GM18507 (cell line): ENCODE measurements at places on chromosomes 13 and 19.

DNA sequence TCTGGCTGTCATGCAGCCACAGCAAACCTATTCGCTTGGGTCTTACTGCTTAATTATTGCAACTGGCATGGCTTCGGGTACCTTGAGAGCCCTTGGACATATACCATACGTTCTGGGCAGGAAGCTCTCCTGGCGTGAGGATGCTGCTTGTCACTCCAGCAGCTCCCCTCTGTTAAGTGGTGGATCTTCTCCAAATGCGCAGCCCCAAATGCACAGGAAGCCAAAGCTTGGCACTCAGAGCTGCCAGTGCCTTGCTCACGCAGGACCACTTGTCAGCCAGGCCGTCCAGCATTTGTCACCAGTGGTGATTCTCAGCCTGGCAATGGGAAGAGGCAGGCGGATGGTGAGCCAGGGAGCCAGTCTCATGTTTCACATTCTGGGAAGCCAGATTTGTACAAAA is 158.6 kb downstream of the KATNAL1 start:
- DNase-seq, result no peak

DNA sequence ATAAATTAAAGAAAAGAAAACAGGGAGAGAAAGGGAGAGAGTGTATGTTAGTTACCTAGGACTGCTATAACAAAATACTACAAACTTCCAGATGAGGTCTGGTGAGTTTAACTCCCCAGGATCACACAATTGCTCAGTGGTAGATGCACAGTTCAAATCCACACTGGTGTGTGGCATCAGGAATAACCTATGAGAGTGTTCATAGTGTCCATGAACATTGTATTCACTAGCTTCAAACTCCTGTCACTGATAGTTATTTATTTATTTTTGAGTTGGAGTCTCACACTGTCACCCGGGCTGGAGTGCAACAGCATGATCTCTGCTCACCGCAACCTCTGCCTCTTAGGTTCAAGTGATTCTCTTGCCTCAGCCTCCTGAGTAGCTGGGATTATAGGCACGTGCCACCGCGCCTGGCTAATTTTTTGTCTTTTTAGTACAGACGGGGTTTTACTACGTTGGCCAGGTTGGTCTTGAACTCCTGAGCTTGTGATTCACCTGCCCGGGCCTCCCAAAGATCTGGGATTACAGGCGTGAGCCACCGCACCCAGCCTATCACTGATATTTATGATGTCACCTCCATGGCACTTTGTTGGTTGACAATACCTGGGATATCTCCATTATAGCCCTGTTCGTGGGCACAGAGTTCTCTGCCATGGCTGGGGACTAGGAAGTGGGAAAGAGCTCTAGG is at the start of gene NFILZ:
NFILZ (plus strand) TSS at position 638 of the 688 bp plus-strand sequence. CDS start 46,133 bp downstream, outside the sequence.
- DNase-seq, result no peak

DNA sequence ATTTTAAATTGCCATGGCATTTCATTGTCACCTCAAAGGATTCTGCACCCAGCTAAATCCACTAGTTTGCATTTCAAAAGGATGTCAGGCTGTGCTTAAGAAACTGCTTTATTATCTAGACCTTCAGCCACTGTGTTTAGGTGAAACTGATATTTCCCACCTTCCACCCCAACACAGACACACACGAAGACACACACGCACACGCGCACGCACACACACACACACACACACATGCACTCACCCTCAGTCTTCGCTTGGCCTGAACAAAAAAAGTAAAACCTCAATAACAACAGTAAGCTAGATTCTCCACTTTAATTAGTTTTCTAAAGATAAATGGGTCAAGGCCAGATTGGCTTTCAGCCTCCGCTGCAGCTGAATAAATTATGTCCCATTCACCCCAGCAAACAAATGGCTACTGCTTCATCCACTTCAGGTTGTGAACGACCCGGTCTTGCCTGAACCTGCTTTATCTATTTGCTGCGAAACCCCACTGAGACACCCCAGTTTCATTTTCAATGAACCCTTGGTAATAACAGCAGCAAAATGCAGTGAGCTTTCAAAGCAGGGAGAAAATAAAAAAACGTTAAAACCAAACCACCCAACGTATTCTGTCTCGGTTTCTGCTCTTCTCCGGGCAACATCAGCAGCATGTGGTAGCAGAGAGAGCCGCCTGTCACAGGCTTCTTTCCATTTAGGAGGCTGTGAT is 166.8 kb downstream of the DCT start:
- DNase-seq, result no peak

DNA sequence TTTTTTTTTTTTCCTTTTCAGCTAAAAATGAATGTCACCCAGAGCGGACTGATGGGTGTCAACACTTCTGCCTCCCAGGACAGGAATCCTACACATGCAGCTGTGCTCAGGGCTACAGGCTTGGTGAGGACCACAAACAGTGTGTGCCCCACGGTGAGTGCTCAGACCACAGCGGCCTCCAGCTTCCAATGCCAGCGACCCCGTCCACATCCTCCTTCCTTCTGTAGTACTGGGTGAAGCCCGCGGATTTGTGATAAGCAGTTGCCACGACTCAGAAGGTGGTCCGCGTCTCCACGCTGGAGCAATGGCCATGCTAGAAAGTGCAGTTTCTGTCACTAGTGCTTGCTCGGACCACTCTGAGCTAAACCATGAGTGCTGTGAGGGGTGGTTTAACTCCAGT is 6.0 kb downstream of the PROZ start:
- no peak for DNase-seq

GRCh38 chr19:49141352-49141751 is 13.8 kb downstream of the HRC start:
- no peak for DNase-seq

DNA sequence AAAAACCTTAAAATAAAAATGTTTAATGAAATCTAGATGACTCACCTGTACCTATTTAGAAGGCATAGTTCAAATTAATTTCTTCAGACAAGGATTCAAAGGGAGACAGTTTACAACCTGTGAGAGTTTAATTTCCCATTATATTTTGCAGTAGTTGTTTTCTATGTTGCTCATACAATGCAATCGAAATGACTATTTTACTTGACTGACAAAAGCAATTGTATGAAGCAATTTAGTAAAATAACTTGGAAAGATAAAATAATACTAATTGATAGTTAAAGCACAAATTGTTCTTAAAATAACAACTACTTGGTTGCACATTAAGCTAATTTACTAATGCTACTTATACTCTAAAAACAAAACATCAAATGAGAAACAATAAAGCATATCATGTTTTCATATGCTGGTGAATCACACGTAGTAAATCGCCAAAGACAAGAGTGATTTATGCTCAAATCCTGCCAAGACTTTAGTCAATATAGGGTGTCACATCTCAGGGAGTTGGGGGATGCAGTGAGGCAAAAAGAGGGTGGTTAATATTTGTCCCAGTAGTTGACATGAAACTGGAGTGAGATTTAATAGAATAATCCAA is 6.4 kb downstream of the DACH1 start:
- no peak for DNase-seq

- no peak for DNase-seq
Observed at GRCh38 chr19:3336680-3337523, 29.5 kb upstream of the NFIC start.

- no peak for DNase-seq
Observed at GRCh38 chr19:46959894-46960556, 59.6 kb upstream of the NPAS1 start.

DNA sequence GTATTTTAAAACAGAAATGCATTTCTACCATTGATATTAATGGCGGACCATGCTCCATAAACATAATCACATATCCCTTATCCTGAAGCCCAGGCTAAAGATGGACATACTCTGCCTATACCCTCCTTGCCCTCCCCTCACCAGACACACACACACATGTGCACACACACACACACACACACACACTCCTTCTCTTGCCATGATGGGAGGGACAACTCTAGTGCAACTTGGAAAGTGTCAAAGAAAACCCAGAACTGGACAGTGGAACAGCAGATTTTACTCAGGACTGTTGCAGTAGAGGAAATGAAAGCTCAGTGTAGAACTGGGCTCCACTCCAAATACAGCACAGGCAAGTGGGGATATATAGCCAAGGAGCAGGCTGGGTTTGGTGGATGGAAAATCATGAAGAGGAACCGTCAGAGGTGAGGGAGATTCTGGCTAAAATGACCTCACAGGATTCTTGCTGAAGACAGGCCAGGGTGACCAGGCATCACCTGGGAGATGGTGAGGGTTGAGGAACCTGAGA is 40.8 kb downstream of the TNFRSF19 start:
- no peak for DNase-seq

- no peak for DNase-seq
Observed at GRCh38 chr19:48510421-48511268, 990 bp downstream of the LMTK3 start.

- DNase-seq, result no peak
Observed at GRCh38 chr13:76533251-76533650, 353.0 kb downstream of the KCTD12 start.

- no peak for DNase-seq
Observed at GRCh38 chr13:111245576-111246384, 74.7 kb upstream of the TEX29 start.

DNA sequence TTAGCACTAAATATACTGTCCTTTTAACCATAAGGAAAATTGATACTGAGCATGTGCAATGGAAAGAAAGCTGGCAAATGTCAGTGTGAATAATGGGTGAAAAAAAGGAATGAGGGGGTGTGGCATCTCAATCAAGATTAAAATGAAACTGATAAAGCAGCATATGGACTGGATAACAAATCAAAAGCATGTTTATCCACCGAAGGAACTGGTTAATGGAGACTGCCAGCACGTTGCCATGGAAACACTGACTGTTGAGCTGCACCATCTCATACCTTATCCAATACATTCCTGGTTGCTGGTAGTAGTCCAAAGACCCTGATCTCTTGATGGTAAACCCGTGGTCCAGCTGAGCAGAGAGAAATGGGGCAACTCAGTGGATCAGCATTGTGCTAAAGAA is 311.4 kb upstream of the MAB21L1 start:
- no peak for DNase-seq

DNA sequence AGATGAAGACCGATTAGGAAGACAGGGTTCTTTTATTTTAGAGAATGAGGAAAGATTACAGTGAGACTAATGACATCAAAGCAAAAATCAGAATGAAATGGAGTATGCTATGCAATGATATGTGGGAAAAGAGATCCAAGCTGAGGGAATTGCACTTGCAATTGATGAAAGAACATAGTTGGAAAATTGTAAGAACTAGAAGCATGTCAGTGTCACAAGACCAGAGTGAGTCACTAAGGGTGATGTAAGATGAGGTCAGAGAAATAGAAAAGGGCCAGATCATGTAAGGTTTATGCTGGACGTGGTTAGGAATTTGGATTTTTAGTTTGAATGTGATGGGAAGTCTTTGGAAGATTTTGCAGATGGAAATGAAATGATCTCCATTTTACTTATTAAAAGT is 1937.3 kb downstream of the OLFM4 start:
- DNase-seq, result no peak

GRCh38 chr13:97005625-97006262 is 11.5 kb upstream of the OXGR1 start:
- DNase-seq, result no peak

DNA sequence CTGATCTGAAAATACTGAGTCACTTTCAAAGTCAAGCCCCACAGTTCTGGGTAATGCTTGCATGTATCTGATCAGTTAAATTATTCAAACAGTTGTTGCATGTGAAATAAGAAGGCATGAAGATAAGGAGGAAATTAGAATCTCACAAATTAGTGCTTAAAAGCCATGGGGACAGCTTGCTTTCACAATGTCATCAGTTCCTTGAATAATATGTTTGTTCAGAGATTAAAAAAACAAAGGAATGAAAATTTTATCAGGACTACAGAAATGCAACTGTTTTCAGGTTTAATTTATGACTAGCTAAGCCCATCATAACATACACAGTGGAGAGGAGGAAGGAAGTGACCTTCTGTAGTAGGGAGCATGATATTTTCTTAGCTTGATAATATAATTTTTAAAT is 150.1 kb downstream of the OXGR1 start:
- DNase-seq, result no peak

GRCh38 chr13:40129467-40129866 is 474.0 kb downstream of the COG6 start:
- DNase-seq, result no peak

GRCh38 chr19:1231729-1232637 is 5.8 kb downstream of the CBARP start:
- DNase-seq, result no peak

- DNase-seq, result no peak
Observed at GRCh38 chr19:44869733-44870470, 21.2 kb upstream of the TOMM40 start.

- DNase-seq, result no peak
Observed at GRCh38 chr13:83666141-83666540, 216.1 kb downstream of the SLITRK1 start.

DNA sequence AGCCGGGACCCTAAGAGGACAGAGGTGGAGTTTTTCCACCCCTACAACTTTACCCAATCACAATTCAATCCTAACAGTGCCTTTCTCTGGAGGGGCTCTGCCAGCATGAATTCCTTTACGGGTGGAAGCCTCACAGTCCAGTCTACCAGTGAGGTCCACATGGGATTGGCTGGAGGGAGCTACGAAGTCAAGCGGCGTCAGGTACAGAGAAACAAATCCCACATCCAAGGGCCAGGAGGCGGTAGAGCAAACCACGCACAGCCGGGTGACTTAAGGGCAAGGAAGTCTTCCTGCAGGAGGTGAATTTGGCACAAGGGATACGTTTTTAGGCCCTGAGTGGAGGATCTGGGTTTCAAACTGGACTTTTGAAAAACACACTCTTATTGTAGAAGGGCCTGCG is 199.6 kb downstream of the UQCRFS1 start:
- DNase-seq, result no peak

- peak; percentile 23 for DNase-seq
Observed at GRCh38 chr13:26184791-26185250, 37.3 kb downstream of the RNF6 start.

DNA sequence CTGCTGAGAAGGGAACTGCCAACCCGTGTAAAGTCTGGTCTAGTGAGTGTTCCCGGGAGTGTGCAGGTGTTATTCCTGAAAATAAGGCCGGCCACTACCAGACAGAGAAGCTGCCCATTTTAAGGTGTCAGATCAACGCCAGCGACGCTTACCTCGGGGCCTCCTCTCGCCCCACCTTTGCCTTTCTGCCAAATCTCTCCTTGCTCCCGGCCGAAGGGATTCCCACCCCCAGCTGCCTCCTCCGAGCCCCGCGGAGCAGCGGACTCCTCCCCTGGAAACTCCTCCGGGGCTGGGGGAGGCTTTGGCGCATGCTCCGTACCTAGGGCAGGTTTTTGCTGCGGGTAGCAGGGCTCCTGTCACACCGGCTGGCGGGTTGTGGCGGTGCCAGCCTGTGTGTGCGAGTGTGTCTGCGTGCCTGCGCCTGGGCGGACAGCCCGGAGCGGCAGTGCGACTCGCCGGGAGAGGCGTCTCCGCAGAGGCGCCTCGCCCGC is at the start of gene HS6ST3:
HS6ST3 (plus strand) TSS at position 359 of the 491 bp plus-strand sequence.
- no peak for DNase-seq
